ENCODE measurements at places on chromosomes 5 and 9.

GRCh38 chr9:95082401-95083084, 235.0 kb downstream of the FANCC start:
- DNase-seq = no peak

DNA sequence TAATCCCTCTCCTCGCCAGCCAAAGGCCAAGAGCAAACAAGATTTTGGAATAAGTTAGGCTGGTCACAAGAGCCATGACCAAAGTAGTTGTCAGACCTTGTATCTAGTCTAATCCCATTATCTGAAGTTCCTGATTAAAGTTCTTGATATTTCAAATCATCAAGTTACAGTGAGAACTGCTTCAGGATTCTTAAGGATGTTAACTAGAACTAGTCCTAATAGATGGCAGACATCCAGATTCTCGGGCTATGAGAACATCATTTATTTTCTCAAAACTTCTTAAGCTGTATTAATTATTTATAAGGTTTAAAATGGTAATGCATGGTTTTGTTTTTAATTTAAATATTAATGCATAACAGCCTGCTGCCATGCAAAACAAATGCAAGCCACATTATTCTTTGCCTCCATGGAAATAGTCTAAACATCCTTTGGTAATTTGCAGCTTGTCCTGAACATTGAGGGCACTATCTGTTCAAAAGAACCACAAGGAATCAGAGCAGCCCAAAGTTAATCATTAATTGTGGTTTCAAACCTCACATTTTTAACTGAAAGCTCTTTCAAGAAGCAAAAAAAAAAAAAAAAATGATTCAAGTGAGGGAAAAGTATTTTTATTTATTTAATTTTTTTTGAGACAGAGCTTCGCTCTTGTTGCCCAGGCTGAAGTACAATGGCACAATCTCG, 95.1 kb downstream of the TTC39B start:
- DNase-seq = no peak

GRCh38 chr5:168654211-168654721, 75.1 kb upstream of the PANK3 start:
- no peak for DNase-seq

DNA sequence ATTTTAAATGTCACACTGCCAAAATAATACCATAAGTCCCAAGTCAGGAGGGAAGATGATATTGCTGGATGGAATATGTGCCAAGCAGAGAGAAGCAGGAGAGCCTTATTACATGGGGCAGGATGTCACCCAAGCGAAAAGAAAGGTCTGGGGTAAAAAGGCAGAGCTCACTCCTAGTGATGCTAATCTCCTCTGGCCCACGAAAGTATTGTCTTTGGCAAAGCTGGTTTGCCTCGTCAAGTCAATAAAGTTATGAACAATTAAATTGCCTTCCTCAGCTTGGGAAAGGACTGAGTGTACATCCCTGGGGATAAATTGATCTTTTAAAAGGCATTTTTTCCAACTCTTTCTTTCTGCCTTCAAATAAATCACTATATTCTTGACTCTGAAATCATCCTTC, 220.6 kb downstream of the DMAC1 start:
- no peak for DNase-seq

All from H4 (cell line).